Activated naive CD4-positive, alpha-beta T cell treated with anti-CD3 and anti-CD28 coated beads, Interleukin-2, amount 10 ng/mL, durations not matched to agents 5 hours and 36 hours (primary cell): ENCODE measurements at places on chromosomes 5 and 9. TPM values are rescaled to one million over a fixed set of nuclear protein-coding genes. Genes with fewer than 3 reads are reported as not detected.

The IFNK gene
- not detected for total RNA-seq

The FAM120AOS gene
- 36.9 TPM for total RNA-seq

The SUSD3 gene
- 81.9 TPM for total RNA-seq

The OR1N2 gene
- not detected for total RNA-seq

The HABP4 gene
- total RNA-seq, result 7.3 TPM

The CER1 gene
- not detected for total RNA-seq

The PCDHB14 gene
- total RNA-seq, result not detected

The THG1L gene
- total RNA-seq, result 15.4 TPM

The CCNO gene
- not detected for total RNA-seq

The C9orf153 gene
- total RNA-seq, result not detected

The TMEM215 gene
- total RNA-seq, result not detected

The LCN9 gene
- total RNA-seq, result not detected

The CDX1 gene
- total RNA-seq, result not detected

The DND1 gene
- total RNA-seq, result 2.5 TPM

The MLANA gene
- total RNA-seq, result not detected

The KCNV2 gene
- not detected for total RNA-seq

The SLC12A2 gene
- total RNA-seq, result 15.3 TPM

The ANKRD55 gene
- 17.8 TPM for total RNA-seq

The CCDC187 gene
- not detected for total RNA-seq

The FGF10 gene
- total RNA-seq, result not detected

The TEX10 gene
- 18.0 TPM for total RNA-seq

The IL9 gene
- not detected for total RNA-seq

The LHX3 gene
- total RNA-seq, result not detected

The TRIM36 gene
- total RNA-seq, result not detected

The CSF1R gene
- total RNA-seq, result not detected

The CAVIN4 gene
- 0.12 TPM for total RNA-seq

The HSPA5 gene
- total RNA-seq, result 124 TPM

The PCSK1 gene
- total RNA-seq, result not detected

The PCDHGA1 gene
- not detected for total RNA-seq

The CPLANE1 gene
- total RNA-seq, result 9.4 TPM

The SLC6A3 gene
- total RNA-seq, result not detected

The FOXD4L3 gene
- not detected for total RNA-seq

The SV2C gene
- 0.03 TPM for total RNA-seq

The BTNL8 gene
- not detected for total RNA-seq

The BARX1 gene
- 0.46 TPM for total RNA-seq

The PDE8B gene
- 0.86 TPM for total RNA-seq

The TYRP1 gene
- not detected for total RNA-seq

The FAM219A gene
- 13.2 TPM for total RNA-seq

The CYLC2 gene
- total RNA-seq, result not detected
